ENCODE measurements at places on chromosomes 16 and 17. TPM values are rescaled to one million over a fixed set of nuclear protein-coding genes. Genes with fewer than 3 reads are reported as not detected.

UMOD gene
- not detected for total RNA-seq

- no peak for DNase-seq
Measured at GRCh38 chr16:89422905-89423630, 67.3 kb downstream of the ANKRD11 start.

- DNase-seq: no peak
Measured at GRCh38 chr16:8402981-8403843, 187.1 kb downstream of the TMEM114 start.

DNA sequence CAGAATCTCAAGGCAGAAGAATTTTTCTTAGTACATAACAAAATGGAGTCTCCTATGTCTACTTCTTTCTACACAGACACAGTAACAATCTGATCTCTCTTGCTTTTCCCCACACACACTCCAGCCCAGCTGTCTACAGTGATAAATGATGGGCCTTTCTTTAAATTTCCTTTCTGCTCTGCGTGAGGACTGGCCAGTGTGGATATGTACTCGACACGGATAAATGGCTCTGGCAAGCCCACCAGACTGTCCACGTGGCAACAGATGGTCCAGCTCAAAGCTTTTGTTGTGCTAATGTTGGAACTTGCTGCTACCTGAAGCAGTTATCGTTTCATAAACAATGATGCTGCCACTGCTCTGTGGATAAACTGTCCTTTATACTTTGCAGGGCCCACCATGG, 410.7 kb downstream of the TMEM114 start:
- DNase-seq: no peak

GRCh38 chr16:70687102-70687511, 1.3 kb upstream of the MTSS2 start:
- DNase-seq: peak; percentile 35

ORAI3 gene
- total RNA-seq: 9.5 TPM

DNA sequence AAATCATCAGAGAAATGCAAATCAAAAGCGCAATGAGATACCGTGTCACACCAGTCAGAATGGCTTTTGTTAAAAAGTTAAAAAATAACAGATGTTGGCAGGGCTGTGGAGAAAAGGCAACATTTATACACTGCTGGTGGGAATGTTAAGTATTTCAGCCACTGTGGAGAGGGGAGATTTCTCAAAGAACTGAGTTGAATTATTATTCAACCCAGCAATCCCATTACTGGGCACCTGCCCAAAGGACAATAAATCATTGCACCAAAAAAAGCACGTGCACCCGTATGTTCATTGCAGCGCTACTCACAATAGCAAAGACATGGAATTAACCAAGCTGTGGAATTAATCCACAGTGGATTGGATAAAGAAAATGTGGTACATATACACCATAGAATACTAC, 204.7 kb downstream of the HS3ST4 start:
- DNase-seq: no peak
